ENCODE measurements at places on chromosomes 16 and 17.

DNA sequence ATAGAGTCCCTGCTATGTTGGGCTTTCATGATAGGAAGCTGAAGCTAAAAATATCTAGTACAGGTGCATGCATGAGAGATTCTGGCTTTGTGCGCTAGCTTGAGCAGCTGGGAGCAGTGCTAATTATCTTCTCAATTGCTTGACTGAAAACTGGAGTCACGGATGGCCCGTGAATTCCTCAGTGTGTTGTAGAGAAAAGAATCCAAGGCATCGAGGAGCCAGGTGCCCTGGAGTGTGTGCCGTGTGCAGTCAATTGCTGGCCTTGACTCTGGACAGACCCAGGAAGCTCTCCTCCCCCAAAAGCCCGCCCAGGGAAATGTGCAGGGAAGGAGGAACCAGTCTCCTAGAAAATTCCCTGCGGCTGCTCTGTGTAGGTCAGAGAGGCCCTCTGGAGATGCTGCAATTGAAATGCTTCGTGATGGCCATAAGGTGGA, 14.2 kb downstream of the LGALS3BP start:
- no peak for DNase-seq

- DNase-seq, result no peak
These were observed 599.6 kb downstream of the TMEM114 start for GRCh38 chr16:7990626-7991260.

GRCh38 chr17:36184023-36184765, 7.8 kb upstream of the TBC1D3B start:
- DNase-seq, result no peak

- DNase-seq, result no peak
These were observed 10.3 kb downstream of the HIC1 start for GRCh38 chr17:2064980-2065785.

DNA sequence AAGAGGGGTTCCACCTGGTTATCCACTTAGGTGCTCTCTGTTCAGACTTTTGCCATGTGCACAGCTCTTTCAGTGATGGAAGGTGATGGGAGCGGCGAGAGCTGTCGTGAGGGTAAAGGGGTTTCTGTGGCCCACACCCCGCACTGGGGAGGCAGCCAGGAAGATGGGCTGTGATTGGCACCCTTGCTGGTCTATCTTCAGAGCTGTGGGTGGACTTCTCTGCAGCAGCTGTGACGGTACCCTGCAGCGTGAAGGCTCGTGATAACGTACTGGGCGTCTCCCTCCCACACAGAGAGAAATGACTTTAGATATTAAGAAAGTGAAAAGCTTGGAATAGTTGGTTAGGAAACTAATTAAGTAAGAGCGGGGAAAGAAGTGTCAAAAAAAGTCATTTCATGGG, 45.8 kb downstream of the MPRIP start:
- DNase-seq, result peak; percentile 30

DNA sequence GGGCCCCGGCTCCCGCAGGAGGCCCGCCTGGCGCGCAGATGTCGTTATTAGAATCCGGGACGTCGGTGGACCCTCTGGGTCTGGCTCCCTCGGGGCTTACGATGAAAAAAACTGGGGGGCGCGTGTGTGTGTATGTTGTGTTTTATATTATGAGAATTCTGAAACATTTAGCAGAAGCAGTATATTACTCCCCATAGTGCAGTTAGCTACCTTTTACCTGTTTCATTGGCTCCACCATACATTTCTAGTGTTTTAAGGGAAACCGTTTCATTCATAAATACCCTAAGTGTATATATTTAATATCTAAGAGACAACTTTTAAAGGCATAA, 486 bp upstream of the DNAJA2 start:
- DNase-seq, result no peak

GRCh38 chr17:156094-156621, 18.8 kb downstream of the SCGB1C2 start:
- DNase-seq, result no peak

GRCh38 chr17:30323895-30324319, 9.9 kb downstream of the TMIGD1 start:
- DNase-seq, result peak; percentile 53

DNA sequence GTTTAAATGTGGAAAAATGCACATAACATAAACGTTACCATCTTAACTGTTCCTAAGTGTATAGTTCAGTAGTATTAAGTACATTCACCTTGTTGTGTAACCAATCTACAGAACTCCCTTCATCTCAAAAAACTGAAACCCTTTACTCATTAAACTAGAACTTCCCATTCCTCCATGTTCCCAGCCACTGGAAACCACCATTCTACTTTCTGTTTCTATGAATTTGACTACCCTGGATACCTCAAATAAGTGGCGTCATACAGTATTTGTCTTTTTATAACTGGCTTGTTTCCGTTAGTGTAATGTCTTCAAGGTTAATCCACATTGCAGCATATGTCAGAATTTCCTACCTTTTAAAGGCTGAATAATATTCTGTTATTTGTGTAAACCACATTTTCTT, 38.2 kb downstream of the NF1 start:
- DNase-seq, result no peak

GRCh38 chr17:49777563-49777962, 10.9 kb upstream of the KAT7 start:
- DNase-seq, result no peak

GRCh38 chr16:82755570-82756282, 129.0 kb downstream of the CDH13 start:
- no peak for DNase-seq

GRCh38 chr16:79429381-79430190, 171.0 kb downstream of the MAF start:
- no peak for DNase-seq

DNA sequence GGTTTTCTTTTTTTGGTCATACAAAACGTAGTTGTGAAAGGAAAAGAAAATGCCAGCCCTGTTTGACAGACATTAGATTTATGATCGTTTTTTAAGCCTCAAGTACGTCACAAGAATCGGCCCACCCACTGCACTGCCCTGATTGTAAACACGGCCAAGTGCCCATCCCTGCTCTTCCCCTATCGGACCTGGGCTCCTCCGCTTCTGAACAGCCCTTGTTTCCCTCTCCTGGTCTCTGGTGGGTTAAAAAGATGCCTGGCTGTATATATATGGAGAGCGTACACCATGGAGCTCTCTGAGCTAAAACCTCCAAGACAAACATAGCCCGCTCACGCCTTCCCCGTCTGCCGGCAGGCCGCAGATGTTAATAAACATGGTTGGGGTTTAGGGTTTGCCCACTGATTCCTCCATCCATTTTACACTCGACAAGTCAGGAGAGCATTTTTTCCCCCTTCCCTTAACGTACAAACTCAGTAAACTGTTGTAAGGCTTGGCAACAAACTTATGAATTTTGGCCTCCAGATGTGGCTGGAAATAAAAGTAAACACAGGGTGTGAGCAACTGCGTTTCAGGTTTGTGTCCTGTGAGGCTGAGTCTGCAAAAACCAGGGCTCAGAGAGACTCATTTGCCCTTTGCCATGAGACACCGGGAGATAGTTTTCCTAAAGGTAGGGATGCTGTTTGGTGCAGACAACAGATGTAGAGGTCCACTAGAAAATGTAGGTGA, 325.9 kb downstream of the SOX9 start:
- no peak for DNase-seq

DNA sequence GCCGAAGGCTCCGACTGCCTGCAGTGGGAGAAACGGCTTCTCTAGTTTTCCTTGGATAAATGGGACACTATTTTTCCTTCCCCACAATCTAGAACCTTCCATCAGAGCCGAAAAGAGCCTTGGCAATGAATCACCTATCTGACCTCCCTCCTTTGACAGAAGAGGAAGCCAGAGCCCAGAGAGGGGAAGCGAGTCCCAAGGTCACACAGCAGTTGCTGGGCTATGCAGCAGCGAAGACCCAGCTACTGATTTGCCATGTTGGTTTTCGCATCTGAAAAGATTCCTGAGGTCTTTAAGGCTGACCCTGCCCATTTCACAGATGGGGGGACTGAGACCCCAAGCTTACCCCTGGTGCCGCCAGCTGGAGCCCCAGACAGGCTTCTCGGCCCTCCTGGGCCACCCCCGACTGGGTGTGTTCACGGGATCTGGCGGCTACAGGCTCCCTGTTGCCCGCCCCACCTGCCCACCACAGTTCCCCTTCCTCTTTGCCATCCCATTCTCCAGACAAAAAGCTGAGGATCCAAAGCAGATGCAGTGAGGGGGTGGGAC, 45.9 kb downstream of the RAI1 start:
- DNase-seq, result no peak

- DNase-seq, result no peak
These were observed 31.9 kb downstream of the POLR2A start for GRCh38 chr17:7515911-7516610.

DNA sequence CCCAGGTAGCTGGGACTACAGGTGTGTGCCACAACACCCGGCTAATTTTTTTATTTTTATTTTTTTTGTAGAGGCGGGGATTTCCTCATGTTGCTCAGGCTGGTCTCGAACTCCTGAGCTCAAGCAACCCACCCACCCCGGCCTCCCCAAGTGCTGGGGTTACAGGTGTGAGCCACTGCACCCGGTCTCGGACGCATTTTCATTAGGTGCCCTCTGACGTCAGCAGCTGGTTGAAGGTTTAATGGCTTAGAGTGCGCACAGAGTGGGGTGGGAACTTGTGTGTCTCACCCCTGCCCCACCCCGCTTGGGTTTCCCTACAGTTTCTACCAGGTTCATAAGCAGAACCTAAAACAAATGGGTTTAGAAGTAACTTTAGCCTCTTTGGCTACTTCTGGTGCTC, 109.0 kb downstream of the N4BP1 start:
- DNase-seq, result no peak

DNA sequence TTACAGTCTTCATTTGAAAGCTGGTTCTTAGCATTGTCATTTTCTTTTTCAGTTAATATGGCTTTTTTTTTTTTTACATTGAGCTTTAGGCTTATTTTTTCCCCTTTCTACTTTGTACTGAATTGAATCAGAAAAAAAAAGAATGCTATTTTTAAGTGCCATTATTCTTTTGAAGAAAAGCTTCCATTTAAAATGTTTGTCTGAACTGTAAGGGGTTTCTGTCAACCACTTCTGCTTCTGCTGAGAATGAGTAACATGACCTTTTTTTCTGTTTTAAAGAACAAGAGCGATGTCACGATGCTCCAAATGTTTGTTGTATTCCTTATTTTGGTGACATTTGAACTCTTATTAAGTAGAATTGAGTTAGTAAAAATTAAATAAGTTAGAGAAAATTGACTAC, 50.0 kb downstream of the MRTFB start:
- DNase-seq, result no peak

DNA sequence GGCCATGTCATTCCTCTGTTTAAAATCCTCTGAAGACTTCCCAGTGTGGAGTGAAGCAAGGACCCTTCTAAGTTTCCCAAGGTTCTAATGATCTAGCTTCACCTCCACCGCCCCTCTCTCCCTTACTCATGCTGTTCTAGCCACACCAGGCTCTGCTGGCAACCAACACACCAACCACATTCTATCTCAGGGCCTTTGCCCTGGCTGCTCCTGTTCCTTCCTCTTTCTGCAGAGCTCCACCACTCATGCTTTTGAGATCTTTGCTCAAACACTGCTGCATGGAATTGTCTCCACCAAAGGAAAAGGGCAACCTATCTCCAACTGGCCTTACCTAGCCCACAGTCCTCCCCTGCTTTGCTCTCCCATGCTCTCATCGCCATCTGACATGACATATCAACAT, 128.7 kb downstream of the XYLT1 start:
- DNase-seq, result no peak

DNA sequence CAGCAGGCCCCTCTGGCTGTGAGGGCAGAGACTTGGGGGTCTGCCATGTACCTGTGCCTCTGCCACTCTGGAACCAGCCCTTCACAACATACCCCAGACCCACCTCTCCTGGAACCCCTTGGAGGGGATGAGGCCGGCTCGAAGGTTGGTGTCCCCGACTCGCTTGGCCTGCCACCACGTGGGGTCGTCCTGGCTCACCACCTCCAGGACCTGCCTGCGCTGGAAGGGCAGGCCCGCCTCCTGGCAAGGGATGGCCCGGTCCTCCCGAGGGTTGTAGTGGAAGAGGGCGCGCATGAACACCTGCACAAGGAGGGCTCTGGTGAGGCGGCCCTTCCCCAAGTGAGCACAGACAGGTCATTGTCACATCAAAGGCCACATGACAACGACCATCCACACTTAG, 12.2 kb downstream of the MPP3 start:
- no peak for DNase-seq

DNA sequence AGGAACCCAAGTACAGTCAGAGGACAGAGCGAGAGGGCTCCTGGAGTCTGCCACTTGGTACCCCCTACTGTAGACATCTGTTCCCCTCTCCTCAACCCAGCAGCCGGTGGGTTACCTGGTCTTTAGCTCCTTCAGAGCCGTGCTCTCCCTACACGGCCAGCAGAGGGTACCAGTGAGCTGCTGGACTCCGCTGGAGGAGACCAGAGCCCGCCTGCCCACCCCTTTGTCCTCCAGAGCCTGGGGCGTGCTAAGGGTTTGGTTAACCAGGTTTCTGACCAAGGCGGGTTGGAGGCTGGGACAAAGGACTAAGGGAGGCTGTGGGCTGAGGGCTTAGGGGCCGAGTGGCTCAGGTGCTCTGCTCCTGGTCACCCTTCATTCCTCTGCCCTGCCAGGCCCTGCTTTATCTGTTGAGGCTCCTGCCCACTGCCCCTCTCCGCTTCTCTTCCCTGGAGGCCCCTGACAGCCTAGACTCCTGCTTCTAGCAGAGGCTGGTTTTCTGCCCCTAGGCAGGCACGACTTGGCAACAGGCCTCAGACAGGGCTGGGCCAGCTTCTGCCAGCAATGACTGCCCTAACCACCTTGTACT, 2.7 kb upstream of the HSD11B2 start:
- peak; percentile 85 for DNase-seq

DNA sequence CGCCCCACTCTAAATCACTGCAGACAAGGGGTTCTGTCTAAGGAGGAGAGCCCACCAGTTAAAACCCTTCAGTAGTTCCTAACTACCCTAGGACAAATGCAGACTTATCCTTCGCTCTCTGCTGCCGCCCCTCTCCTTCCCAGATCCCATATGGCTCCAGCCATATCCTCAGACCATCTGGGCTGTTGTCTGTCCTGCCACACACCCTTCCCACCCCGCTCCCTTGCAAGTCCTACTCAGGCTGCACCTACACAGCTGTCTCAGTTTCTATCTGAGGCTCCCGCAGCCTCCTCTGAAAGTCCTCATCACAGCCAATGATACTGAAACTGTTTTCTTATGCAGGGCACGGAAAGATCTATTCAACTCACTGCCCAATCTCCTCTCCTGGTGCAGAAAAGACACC, 720 bp upstream of the BCKDK start:
- no peak for DNase-seq
